ENCODE measurements at places on chromosomes 6 and 20.

DNA sequence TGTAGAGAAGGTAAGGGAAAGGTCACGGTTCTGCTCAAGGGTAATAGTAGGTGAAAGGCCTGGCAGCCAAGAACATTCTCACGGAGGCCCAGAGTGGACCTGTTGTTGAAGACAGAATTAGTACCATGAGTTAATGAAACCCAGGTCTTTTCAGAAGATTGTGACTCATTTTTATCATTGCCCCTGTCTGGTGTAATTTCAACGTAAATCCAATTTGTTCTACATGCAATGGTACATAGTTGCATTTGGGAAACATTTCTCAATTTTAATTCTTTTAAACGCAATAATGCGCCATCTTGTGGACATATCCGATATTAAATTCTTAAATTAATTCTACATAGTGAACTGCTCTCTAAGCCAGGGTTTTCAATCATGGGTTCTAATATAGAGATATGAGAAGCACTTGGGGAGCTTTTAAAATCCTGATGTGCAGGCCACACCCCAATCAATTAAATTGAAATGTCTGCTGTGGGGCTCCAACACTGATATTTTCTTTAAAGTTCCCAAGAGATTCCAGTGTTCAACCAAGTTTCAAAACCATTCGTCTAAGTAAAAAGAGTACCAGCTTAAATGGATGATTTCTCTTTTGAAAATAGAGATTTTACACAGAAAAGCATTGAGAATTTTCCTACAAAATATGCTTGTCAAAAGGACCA, 257.4 kb downstream of the PLCB1 start:
- DNase-seq, result no peak

GRCh38 chr6:16092990-16093389, 35.9 kb upstream of the MYLIP start:
- no peak for DNase-seq

DNA sequence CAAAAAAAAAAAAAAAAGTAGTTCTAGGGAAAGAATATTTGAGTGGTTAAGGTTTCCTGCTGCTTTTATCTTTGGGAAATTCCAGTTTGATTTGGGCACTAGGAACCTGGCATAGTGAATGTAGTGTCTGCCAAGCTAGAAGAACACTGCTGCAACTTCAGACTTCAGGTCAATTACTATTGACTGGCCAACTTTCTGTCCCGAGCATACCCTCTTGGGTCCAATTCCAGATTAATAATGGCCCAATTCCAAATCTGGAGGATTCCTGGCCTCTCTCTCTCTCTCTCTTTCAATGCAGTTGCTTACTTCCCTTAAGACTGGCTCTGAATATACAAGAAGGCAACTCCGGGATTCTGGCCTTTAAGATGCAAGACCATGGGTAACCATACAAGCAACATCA, 74.9 kb downstream of the ANKEF1 start:
- DNase-seq, result no peak

DNA sequence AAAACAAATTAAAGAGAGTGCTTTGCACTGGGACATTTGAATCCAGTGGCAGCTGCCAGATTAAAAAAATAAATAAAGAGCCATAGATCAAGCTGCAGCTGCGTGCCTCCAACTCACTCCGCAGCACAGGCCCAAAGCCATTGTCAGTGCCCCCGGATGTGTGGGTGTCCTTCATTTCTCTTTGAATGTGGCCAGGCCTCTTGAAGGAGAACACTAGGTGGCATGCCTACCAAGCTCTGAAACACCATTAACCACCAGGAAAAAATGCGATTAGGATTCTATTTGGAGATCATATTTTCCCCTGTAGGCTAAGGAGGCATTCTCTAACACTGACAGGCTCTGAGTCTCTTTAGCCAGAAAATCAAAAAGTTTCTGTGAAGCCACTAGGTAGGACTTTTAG, 549.8 kb downstream of the PRKN start:
- DNase-seq, result no peak

DNA sequence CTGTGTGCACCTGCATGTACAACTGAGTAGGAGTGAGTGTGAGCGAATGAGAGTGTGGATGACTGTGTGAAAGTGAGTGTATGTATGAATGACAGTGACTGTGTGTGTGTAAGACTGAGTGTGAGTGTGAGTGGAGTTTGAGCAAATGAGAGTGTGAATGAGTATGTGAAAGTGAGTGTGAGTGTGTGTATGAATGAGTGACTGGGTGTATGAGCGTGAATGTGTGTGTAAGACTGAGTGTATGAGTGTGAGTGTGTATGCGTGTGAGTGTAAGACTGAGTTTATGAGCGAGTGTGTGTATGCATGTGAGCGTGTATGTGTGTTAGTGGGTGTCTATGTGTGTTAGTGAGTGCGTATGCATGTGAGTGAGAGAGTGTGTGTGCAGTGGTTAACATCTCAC, 220.8 kb downstream of the QKI start:
- no peak for DNase-seq

DNA sequence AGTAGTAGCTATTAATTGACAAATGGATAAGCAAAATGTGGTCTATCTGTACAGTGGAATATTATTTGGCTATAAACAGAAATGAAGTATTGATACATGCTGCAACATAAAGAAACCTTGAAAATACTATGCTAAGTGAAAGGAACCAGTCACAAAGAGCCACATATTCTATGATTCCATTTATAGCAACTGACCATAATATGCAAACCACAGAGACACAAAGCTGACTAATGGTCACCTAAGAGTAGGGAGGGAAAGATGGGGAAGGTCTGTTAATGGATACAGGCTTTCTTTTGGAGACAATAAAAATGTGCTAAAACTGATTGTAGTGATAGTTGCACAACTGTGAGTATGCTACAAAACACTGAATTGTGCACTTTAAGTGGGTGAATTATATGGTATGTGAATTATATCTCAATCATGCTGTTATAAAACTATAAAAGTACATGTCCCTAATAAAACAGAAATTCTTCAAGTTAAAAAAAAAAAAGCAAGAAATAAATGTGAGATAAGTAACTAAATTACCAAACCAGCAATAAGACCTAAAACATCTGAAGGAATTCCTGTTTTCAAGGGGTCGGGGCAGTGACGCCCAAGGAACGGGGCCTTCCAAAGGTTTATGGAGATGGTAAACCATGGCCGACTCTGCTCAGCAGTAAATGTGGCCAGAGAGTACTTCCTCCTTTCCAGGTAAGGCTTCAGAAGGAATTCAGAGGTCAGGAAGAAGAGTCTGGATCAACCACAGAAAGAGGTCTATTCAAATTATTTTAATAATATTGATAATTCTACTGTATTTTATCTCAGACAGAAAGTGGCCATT, 75.4 kb downstream of the ARHGAP18 start:
- DNase-seq, result no peak

GRCh38 chr6:20511852-20512251, 22.4 kb upstream of the CDKAL1 start:
- DNase-seq, result no peak

GRCh38 chr6:4554645-4555044, 221.6 kb upstream of the CDYL start:
- no peak for DNase-seq

- no peak for DNase-seq
Measured at GRCh38 chr6:98601716-98602115, 232.7 kb upstream of the POU3F2 start.

GRCh38 chr6:80227545-80228105, 121.2 kb downstream of the BCKDHB start:
- DNase-seq, result no peak

Measured in T-helper 2 cell (primary cell).